ENCODE measurements at places on chromosomes 4 and X.

GRCh38 chr4:127558088-127558487 is 74.7 kb upstream of the INTU start:
- DNase-seq: no peak

DNA sequence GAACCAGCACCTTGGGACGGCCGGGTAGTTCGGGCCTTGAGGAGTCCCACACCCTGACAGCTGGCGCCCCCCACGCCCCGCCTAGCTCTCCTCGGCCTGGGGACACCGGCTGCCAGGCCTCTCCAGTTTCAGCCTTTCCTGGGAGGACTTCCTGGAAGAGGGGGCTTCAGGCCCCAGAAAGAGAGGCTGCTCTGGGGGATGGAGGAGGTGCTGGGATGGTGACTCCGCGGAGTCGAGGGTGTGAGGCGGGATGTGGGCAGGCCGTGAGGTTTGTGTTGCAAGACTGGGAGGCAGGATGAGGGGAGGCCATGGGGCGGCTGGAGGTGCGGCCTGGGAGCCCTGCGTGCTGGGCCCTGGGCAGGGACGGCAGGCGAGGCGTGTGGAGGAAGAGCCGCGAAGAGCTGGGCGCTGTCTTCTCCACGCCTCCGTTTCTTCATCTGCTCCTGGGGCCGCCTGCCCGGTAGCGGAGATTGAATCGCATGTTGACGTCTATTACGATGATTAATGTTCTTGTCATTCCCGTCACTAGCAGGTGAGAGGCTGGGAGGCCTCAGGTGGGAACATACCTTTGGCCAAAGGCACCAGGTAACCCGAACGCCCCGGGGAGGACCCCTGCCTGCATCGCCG is 918 bp upstream of the FGFRL1 start:
- peak; percentile 67 for DNase-seq

DNA sequence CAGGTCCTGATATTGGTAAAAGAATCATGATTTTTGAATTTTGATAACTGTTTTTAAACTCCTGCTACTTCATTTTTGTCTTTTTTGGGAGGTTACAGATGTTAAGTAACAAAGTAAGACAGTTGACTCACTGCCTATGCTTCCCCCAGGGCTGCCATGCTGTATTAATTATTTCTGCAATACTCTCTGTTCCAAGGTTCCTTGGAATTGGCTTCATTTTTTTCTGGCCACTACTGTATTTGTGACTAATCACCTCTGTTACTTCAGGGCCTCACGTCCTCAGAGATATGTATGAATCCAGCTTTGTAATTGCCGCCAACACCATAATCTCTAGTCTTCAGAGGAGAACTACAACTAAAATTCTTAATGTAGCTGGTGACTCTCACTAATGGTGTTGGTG is 1729.3 kb downstream of the C4orf33 start:
- DNase-seq: no peak

DNA sequence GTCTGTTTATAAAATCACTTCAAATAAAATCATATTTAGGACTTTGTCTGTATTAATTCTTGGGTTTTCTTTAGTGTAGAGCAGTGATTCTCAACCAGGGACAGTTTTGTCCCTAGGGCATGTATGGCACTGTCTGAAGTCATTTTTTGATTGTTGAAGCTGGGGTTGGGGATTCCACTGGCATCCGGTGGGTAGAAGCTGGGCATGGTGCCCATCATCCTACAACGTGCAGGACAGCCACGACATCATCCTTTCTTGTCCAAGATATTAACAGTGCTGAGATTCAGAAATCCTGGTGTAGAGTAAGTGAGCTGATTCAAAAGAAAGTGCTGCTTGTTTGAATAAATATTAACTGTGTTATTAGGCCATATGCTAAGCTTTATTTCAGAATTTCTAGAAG is 28.6 kb downstream of the DCLK2 start:
- no peak for DNase-seq

DNA sequence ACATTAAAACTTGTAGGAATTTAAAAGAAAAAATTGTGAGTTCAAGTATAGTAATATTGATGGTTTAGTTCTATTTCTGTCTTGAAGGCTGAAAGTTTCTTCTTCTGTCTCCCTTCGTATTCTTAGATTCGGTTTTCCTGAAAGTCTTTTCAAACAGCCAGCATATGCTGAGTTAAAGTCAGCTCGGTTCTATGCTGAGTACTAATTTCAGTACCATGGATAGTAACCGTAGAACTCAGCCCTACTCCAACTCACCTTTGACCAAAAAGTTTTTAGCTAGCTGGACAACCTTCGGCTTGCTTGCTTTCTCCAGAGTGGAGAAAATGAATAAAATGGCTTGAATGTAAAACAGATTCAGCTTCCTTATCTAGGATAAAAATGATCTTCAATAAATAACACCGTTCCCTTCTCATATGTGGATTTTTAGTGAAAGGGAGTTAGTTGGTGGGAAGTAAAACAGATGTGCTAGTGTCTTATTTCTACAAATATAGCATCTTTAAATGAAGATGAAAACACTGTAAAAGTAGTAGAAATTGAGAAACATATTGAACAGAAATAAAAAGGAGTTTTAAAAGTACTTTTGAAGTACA is 5.2 kb downstream of the POU4F2 start:
- DNase-seq: peak; percentile 49

- peak; percentile 48 for DNase-seq
Measured at GRCh38 chr4:123599920-123600810, 203.6 kb downstream of the SPRY1 start.

DNA sequence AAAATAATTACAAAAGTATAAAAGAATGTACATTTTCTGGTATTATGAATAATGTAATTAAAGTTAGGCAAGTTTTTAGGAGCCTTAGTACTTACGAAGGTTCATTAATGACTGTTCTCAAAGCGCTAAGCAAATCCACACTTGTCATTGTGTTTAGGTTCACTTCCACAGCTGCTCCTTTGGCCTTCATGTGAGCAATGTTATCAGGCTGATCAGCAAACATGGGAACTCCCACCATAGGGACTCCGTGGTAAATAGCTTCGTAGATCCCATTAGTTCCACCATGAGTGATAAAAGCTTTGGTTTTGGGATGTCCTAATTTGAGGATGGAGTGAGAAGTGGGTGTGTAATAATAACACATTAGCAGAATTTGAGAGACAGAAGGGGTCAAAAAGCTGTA is 45.1 kb downstream of the UGT2A2 start:
- DNase-seq: no peak

DNA sequence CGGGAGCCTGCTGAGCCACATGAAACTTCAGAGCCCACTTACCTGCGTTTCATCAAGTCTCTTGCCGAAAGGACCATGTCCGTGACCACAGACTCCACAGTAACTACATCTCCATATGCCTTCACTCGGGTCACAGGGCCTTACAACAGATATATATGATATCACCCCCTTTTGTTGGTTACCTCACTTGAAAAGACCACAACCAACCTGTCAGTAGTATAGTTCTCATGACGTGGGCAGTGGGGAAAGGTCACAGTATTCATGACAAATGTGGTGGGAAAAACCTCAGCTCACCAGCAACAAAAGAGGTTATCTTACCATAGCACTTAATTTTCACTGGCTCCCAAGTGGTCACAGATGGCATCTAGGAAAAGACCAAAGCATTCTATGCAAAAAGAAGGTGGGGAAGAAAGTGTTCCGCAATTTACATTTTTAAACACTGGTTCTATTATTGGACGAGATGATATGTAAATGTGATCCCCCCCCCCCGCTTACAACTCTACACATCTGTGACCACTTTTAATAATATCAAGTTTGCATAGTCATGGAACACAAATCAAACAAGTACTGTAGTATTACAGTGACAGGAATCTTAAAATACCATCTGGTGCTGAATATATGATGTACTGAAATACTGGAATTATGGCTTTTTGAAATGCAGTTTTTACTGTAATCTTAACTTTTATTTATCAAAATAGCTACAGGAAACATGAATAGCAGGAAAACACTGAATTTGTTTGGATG is 129.9 kb downstream of the TET2 start:
- no peak for DNase-seq

- DNase-seq: no peak
Measured at GRCh38 chrX:151100799-151101198, 75.6 kb upstream of the GPR50 start.

GRCh38 chrX:119784747-119785446 is 6.5 kb downstream of the RPL39 start:
- no peak for DNase-seq

DNA sequence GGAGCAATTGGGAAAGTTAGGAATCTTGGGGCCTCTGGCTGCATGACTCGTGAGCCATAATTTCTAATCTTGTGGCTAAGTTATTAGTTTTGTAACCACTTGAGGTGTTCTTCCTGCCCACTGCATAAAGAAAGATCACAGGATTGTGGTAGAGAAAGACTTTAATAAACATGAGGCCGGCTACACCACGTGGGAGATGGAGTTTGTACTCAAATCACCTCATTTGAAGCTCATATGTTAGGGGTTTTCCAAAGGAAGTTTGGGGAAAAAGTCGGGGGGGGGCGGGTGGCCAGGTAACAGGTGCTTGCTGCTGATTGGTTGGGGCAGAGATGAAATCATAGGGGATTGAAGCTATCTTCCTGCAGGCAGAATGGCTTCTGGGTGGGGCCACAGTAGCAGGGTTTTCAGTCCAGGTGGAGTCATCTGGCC is 287.8 kb downstream of the ZNF674 start:
- no peak for DNase-seq

GRCh38 chrX:790041-790506 is 159.5 kb downstream of the SHOX start:
- DNase-seq: peak; percentile 65

DNA sequence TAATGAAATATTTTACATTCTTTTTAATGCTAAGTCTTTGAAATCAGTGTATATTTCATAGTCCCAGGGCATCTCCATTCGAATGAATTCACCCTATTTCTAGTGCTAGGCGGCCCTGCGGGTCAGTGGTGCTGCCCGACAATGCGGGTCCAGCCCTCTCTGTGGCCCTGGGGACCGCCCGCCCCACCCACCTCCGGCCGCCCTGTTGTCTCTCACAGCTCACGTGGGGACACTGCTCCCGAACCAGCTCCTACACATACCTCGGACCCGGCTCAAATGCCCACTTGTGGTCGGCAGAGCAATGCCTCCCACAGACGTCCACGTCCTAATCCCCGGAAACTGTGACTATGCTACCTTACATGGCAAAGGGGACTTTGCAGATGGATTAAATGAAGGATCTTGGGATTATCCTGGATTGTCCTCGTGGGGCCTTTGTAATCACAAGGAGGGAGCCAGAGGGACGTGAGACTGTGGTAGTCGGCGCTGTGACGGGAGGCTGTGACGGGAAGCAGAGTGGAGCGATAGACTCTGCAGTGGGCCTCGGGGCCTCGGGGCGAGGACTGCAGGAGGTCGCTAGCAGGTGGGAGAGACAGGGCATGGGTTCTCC is 92.3 kb upstream of the PSAPL1 start:
- no peak for DNase-seq

DNA sequence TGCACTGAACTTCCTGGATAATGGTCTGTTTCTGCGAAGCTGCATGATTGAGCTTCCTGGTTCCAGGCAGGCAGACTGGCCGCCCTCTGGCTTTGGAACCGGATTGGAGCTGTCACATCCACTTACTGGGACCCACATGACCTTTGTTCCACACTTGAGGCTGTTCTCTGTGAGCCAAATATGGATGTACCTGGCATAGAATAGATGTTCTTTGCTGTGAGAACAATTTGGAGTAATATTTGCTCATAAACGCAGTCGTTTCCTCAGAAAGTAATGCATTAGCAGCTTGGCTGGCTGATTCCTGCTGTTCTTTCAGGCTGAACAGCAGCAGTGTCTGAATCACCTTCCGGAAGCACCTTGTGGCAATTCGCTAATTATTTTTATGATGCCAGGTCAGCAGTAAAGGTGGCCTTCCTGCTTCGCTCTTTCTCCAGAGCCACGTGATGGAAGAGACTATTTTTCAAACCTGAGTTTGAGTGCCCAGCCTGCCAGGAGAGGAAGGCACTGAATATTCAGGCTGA is 78.1 kb upstream of the BOD1L1 start:
- DNase-seq: peak; percentile 40

All from retina (tissue), 1 donor.